ENCODE measurements at places on chromosomes 3 and 15. TPM values are rescaled to one million over a fixed set of nuclear protein-coding genes. Genes with fewer than 3 reads are reported as not detected.
A peak's percentile ranks its signal among the peaks of the same experiment; 100 is the strongest.

GRCh38 chr3:164371681-164372080, 706.6 kb downstream of the SI start:
- H3K4me3 ChIP-seq = no peak overlapping the region
- H3K36me3 ChIP-seq = no peaks in the 10 kb centered on the region
- no peaks in the 10 kb centered on the region for H3K27me3 ChIP-seq
- H3K27ac ChIP-seq = no peak overlapping the region
- DNase-seq = no peak
- H3K4me1 ChIP-seq = no peaks in the 10 kb centered on the region

GRCh38 chr3:179189759-179190158, 41.6 kb downstream of the PIK3CA start:
- peak overlapping the region; percentile 78 for H3K27ac ChIP-seq
- peak overlapping the region; percentile 12 for H3K4me3 ChIP-seq
- no peak for DNase-seq
- peaks cover 23% of the 10 kb centered on the region for H3K4me1 ChIP-seq
- no peaks in the 10 kb centered on the region for H3K27me3 ChIP-seq
- no peaks in the 10 kb centered on the region for H3K36me3 ChIP-seq

DNA sequence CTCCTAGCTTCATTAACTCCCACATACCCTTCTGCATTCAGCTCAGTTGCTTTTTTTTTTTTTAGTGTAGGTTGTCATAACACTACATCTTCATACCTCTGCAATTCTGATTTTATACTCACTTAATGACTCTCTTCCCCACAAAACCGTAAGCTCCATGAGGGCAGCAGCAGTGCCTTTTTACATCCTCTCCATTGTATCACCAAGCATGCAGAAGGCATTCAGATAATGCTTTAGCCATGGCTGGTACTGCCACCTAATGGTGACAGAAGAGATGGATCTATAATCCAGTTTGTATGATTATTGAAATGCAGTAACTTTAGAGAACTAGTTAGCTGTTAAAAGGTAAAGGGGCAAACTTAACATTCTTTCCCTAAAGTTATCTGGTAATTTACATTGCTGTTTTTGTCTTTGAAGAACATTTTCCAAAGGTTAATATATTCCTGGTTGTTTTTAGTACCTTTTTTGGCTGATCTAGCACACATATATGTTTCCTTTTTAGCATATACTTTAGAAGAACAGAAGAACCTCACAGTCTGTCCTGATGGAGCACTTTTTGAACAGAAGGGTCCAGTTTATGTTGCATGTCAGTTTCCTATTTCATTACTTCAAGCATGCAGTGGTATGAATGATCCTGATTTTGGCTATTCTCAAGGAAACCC, 36.8 kb downstream of the ATP1B3 start:
- H3K4me1 ChIP-seq = no peaks in the 10 kb centered on the region
- peak; percentile 78 for DNase-seq
- peaks cover 13% of the 10 kb centered on the region for H3K36me3 ChIP-seq
- H3K4me3 ChIP-seq = no peak overlapping the region
- no peaks in the 10 kb centered on the region for H3K27me3 ChIP-seq

- H3K27me3 ChIP-seq = no peaks in the 10 kb centered on the region
- H3K36me3 ChIP-seq = no peaks in the 10 kb centered on the region
- H3K4me1 ChIP-seq = no peaks in the 10 kb centered on the region
- no peak overlapping the region for H3K4me3 ChIP-seq
Observed at GRCh38 chr3:67564008-67564407, 90.4 kb downstream of the SUCLG2 start.

GRCh38 chr15:44591326-44591725, 54.4 kb downstream of the EIF3J start:
- H3K4me1 ChIP-seq = no peaks in the 10 kb centered on the region
- H3K36me3 ChIP-seq = peaks cover 29% of the 10 kb centered on the region
- H3K27ac ChIP-seq = no peak overlapping the region
- H3K27me3 ChIP-seq = no peaks in the 10 kb centered on the region

DNA sequence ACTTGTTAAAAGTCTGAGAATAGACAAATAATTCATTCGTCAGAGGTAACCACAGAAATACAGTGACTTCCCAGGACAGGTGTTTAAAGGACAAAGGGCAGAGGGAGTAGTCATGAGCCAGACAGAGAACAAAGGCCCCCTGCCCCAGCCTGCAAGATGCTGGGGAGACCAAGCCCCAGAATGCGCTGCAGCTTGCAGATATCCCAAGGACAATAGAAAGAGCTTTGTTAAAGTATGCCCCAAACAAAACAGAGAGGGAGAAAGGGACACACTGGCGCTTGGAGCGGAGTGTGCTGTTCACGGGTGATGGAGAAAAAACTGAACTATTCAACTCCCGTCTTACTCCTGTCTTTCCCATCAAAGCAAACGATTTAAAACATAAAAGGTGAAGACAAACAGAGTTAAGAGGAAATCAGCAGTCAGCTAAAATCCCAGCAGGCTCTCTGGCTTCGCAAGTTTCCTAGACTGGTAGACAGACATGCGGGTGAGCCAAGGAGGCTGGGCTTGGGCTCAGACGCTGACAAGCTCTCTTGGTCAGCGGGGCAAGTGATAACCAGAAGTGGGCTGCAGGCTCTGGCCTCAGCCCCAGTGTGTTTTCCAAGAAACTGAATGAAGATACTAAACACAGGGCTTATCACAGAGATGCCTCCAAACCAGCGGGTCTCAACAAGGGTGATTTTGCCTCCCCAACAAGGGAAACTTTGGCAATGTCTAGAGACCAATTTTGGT, 130.1 kb downstream of the UACA start:
- H3K4me3 ChIP-seq = no peak overlapping the region
- DNase-seq = peak; percentile 68
- H3K27me3 ChIP-seq = no peaks in the 10 kb centered on the region
- peaks cover 29% of the 10 kb centered on the region for H3K4me1 ChIP-seq
- H3K36me3 ChIP-seq = no peaks in the 10 kb centered on the region
- no peak overlapping the region for H3K27ac ChIP-seq

TTLL13 gene
- total RNA-seq = not detected

MESP2 gene
- total RNA-seq = 0.16 TPM

Measured in GM23338 (cell line).